ENCODE measurements at places on chromosomes 3 and 15.
A peak's percentile ranks its signal among the peaks of the same experiment; 100 is the strongest.

GRCh38 chr3:111070772-111071256 lies 802 bp upstream of the NECTIN3 start:
- no peak for DNase-seq

GRCh38 chr15:55884223-55884622 lies 109.2 kb downstream of the NEDD4 start:
- no peak for DNase-seq

DNA sequence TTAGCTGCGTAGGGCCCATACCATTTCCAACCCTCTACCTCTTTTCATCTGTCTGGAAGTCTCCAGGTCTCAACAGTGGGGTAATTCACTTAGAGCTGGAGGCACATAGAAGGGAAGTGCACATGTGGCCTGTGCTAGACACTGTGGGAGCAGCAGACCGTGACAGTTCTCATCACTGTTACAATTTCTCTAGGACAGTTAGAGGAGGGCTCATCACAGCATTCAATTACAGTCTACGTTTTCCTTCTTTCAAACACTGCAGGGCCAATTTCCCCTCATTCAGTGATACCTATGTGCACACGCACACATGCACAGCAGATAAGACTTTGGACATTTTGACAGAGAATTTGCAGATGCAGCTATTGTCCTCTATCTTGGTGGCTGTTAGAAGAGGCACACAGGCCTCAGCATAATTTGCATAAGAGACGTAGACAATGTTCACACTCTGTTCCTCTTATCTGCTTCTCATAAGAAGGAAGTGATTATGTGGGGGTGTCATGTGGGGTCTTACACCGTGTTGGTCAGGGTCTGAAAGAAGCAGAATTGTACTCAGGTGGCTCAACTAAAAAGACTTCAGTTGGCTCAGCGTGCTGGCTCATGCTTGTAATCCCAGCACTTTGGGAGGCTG lies 12.6 kb upstream of the HRG start:
- no peak for DNase-seq

- no peak for DNase-seq
These were observed 500.6 kb downstream of the PYDC2 start for GRCh38 chr3:191961529-191961928.

DNA sequence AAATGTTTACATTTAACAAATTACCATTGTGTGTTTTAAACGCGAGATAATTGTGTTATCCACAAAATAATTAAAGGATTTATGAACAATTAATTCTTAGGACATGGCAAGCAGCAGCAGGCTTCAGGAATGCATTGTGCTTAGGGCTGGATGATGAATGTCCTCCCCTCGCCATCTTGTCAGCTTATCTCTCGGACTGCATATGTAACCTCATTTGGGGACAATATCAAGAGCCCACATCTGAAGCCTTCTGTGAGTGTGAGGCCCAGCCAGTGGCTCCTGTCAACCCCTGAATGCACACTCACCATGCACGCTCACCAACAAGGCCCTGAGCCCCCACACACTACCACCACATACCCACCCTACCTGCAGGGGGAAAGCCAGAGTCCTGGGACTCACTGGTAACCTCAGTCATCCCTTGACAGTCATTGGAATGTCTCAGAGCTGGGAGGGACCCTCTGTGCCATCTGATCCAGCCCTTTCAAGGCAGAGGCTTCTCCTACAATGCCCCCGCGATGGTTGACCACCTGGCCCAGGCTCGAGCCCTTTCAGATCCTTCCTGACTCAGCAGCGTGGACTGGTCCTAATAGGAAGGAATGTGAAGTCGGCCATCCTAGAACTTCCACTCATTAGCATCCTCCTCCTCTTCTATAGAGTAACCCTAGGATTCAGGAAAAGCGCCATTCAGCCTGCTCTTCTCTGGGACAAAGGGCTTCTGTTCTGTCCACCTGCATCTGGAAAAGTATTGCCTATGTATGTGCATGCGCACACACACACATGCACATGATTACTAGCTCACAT lies 38.2 kb downstream of the MRPL46 start:
- no peak for DNase-seq

- no peak for DNase-seq
These were observed 122.2 kb upstream of the TRIM42 start for GRCh38 chr3:140555666-140556065.

GRCh38 chr3:46416811-46417510 lies 9.9 kb downstream of the CCRL2 start:
- no peak for DNase-seq

DNA sequence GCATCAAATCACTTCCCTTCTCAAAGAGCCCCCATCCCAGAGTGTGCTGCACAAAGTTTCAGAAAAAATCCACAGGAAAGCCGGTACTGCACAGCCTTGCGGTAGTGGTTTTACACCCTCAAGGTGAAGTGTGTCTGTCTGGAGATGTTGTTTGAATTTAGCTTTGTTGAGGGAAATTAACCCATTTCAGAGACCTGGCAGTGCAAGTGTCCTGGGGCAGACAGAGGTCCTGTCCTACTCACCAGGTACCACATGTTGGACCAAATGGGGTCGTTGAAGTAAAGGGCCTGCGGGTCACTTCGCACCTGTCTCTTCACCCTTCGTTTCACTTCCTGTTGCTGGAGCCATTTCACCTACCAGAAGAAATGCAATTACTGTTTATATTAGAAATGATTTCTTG lies 57.8 kb downstream of the PCSK6 start:
- no peak for DNase-seq

GRCh38 chr3:105868431-105868741 lies 426 bp downstream of the CBLB start:
- peak; percentile 81 for DNase-seq

All from ecto neural progenitor cell (in vitro differentiated cells).